Dermis lymphatic vessel endothelial cell (primary cell): ENCODE measurements at places on chromosomes 4 and X. TPM values are rescaled to one million over a fixed set of nuclear protein-coding genes. Genes with fewer than 3 reads are reported as not detected.

The AFM gene
- not detected in 2 replicates for total RNA-seq

The TRIM75 gene
- not detected in 2 replicates for total RNA-seq

The FGA gene
- not detected in 2 replicates for total RNA-seq

The PAQR3 gene
- total RNA-seq: 10.6 and 17.7 TPM in 2 replicates

The EGF gene
- total RNA-seq: 0.09 and 0.33 TPM in 2 replicates

The TCEAL1 gene
- 26.8 TPM in 2 replicates for total RNA-seq

The CXorf49B gene
- not detected in 2 replicates for total RNA-seq
